ENCODE measurements at places on chromosomes 5 and 9. TPM values are rescaled to one million over a fixed set of nuclear protein-coding genes. Genes with fewer than 3 reads are reported as not detected.

DNA sequence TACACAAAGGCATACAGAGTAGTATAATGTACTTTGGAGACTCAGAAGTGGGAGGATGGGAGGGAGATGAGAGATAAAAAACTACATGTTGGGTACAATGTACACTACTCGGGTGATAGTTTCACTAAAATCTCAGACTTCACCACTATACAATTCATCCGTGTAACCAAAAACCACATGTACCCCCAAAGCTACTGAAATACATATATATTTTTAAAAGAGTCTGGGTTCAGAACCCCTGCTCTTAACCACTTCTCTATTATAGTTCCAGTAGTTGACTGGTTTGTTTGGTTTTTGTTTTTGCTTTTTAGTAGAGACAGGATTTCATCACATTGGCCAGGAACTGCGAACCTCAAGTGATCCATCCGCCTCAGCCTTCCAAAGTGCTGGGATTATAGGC lies 22.6 kb downstream of the SGTB start:
- H3K4me3 ChIP-seq, result no peak overlapping the region
- H3K4me1 ChIP-seq, result no peaks in the 10 kb centered on the region
- no peaks in the 10 kb centered on the region for H3K27me3 ChIP-seq

GRCh38 chr5:95873351-95873750 lies 50.8 kb upstream of the GLRX start:
- peaks cover 37% of the 10 kb centered on the region for H3K4me1 ChIP-seq
- no peak overlapping the region for H3K4me3 ChIP-seq
- no peaks in the 10 kb centered on the region for H3K27me3 ChIP-seq
- no peak for DNase-seq
- no peaks in the 10 kb centered on the region for H3K36me3 ChIP-seq

DNA sequence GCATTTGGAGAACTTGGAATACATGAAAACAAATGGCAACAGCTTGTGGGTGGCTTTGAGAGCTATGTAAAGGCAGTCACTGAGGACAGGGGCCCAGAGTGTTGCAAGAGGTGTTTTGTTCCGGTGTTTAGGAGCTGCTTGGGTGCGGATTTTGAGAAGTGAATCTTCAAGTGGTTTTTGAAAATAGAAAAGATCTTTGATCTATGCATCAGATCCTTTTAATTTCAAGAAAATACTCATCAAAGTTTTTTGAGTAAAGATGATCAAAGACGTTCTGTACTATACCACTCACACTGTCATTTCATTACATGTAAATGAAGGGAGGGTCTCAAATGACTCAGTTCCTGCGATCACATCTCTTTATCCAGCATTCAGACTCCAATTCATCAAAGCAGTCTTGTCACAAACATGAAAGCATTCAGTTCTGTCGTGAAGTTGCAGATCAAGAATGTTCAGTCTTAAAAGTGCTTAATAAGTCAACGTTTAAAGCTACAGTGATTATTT lies 112.5 kb downstream of the WDR41 start:
- H3K4me1 ChIP-seq, result peaks cover 31% of the 10 kb centered on the region
- peak overlapping the region; percentile 55 for H3K27ac ChIP-seq
- DNase-seq, result peak; percentile 78
- H3K4me3 ChIP-seq, result no peak overlapping the region
- peaks cover 6% of the 10 kb centered on the region for H3K27me3 ChIP-seq
- no peaks in the 10 kb centered on the region for H3K36me3 ChIP-seq

DNA sequence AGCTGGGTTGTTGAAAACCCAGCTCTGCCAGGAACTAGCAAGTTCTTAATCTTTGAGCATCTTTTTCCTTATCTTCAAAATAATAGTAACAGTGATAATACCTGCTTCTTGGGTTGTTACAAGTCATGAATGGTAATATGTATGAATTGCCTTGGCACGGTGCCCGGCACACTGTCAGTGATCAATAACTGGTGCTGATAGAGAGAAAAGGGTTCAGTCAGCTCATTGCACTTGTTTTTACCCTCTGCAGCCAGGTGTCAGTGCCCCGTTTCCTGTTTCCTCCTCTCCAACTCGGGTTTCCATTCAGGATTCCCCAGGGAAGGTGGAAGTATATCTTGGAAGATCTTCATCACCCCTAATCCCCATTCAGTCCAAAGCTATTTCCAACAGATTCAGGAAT lies 15.8 kb upstream of the NIPAL4 start:
- H3K4me1 ChIP-seq, result no peaks in the 10 kb centered on the region
- DNase-seq, result no peak
- no peaks in the 10 kb centered on the region for H3K27me3 ChIP-seq
- H3K36me3 ChIP-seq, result no peaks in the 10 kb centered on the region
- no peak overlapping the region for H3K27ac ChIP-seq

DNA sequence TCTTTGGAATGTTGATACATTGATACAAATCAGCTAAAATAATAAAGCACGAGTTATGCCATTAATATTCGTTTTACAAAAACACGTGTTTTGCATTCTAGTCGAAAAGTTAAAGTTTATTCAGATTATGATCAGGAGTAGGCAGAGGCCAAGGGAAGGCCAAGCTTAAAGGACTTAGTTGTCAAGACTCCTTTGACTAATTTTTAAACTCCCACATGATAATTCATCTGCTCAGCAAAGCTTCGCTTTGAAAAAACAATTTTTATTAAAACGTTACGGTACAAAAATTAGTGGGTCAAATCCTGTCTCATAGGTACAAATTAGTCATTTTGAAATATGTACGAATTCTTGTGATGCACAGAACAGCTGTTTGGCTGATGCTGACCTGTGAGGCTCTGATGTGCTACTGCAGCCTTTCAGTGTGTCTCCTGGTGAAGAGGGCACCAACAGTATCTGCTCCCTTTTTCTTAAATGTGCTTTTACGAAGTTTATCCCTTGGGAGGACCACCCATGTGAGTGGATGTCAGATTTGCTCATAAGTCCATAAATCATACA lies 23.0 kb upstream of the NR3C1 start:
- H3K27ac ChIP-seq, result peak overlapping the region; percentile 24
- no peaks in the 10 kb centered on the region for H3K27me3 ChIP-seq
- H3K4me1 ChIP-seq, result peaks cover 43% of the 10 kb centered on the region
- H3K4me3 ChIP-seq, result no peak overlapping the region
- peaks cover 11% of the 10 kb centered on the region for H3K36me3 ChIP-seq

DNA sequence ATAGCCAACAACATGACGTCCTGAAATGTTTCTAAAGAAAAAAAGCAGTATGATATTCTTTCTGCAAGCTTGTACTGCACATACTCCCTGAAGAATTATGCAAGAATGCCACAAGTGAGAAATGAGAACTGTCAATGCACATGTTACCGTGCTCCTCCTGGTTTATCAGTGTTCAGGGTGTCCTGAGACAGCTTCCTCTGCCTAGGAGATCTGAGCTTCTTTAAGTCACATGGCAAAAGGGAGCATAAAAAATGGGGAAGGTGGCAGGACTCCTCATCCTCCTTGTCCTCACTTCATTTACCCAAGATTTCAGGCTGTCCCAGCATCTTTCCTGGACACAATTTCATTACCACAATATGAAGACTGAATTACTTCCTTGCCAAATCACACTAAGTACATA lies 238.2 kb downstream of the GLIS3 start:
- H3K4me1 ChIP-seq, result no peaks in the 10 kb centered on the region
- peaks cover 2% of the 10 kb centered on the region for H3K36me3 ChIP-seq
- no peaks in the 10 kb centered on the region for H3K27me3 ChIP-seq
- no peak for DNase-seq
- no peak overlapping the region for H3K27ac ChIP-seq

DNA sequence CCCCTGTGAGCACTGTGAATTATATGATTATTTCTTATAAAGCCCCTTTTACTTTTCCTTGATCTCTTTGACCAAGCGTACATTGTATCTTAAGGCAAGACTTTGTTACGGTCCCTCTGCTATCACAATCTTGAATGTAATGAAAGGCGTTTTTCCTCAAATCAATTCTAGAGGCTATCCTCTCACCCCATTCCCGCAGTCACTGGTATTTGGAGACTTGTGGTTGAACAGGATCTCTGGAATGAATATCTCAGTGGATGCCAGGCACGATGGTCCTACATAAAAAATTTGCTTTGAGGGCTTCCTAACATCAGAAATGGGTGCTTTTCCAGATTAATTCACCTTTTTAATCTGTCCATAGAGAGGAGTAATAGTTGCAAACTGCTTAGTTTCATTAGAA lies 151.4 kb upstream of the PAPPA start:
- H3K4me3 ChIP-seq, result no peak overlapping the region
- H3K36me3 ChIP-seq, result no peaks in the 10 kb centered on the region
- DNase-seq, result no peak
- H3K27ac ChIP-seq, result no peak overlapping the region

DNA sequence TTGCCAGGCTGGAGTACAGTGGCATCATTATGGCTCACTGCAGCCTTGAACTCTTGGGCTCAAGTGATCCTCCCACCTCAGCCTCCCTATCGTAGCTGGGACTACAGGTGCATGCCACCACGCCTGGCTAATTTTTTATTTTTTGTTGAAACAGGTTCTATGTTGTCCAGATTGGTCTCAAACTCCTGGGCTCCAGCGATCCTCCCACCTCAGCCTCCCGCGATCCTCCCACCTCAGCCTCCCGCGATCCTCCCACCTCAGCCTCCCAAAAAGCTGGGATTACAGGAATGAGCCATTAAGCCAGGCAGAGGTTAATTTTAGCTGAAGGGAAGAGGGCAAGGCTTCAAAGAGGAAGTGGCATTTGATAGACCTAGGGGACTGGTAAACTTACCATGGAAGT lies 32.8 kb upstream of the CCNB1 start:
- no peaks in the 10 kb centered on the region for H3K4me1 ChIP-seq
- H3K36me3 ChIP-seq, result peaks cover 15% of the 10 kb centered on the region
- no peak overlapping the region for H3K27ac ChIP-seq
- H3K27me3 ChIP-seq, result no peaks in the 10 kb centered on the region

GRCh38 chr5:143801252-143801939 lies 10.6 kb upstream of the HMHB1 start:
- no peak overlapping the region for H3K4me3 ChIP-seq
- H3K36me3 ChIP-seq, result no peaks in the 10 kb centered on the region
- H3K4me1 ChIP-seq, result no peaks in the 10 kb centered on the region
- H3K27ac ChIP-seq, result no peak overlapping the region
- no peak for DNase-seq

DNA sequence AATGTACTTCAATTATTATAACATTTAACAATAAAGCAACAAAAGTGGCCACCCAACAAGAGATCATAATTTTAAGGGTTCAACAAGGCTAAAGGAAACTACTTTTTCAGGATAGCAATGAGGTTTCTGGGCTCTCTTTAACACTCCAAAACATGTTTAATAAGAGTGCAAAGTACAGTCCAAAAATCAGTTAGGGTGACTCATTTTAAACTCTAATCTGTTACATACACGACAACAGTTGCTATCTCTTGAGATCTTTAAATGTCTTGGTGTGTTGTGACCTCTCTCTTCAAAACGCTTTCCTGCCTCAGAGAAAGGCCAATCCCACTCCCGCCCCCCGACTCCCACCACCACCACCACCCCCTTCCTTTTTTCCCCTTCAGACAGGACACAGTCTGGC lies 11.5 kb downstream of the NFIB start:
- peaks cover 33% of the 10 kb centered on the region for H3K27me3 ChIP-seq
- DNase-seq, result no peak
- no peak overlapping the region for H3K4me3 ChIP-seq
- no peaks in the 10 kb centered on the region for H3K36me3 ChIP-seq
- no peak overlapping the region for H3K27ac ChIP-seq
- H3K4me1 ChIP-seq, result no peaks in the 10 kb centered on the region

GRCh38 chr5:6713274-6714225 lies at the start of gene TENT4A:
Gene TENT4A, plus strand, starts transcription at chr5:6713432. Its CDS starts 552 bp downstream, at chr5:6713984.
- peak; percentile 45 for DNase-seq
- H3K36me3 ChIP-seq, result peaks cover 26% of the 10 kb centered on the region
- no peaks in the 10 kb centered on the region for H3K27me3 ChIP-seq

GRCh38 chr9:128429513-128430086 lies 8.9 kb downstream of the CERCAM start:
- H3K36me3 ChIP-seq, result no peaks in the 10 kb centered on the region
- H3K27ac ChIP-seq, result no peak overlapping the region
- DNase-seq, result no peak
- no peaks in the 10 kb centered on the region for H3K27me3 ChIP-seq
- no peak overlapping the region for H3K4me3 ChIP-seq
- no peaks in the 10 kb centered on the region for H3K4me1 ChIP-seq

GRCh38 chr5:51034222-51034901 lies 348.9 kb upstream of the ISL1 start:
- H3K27me3 ChIP-seq, result peaks cover 4% of the 10 kb centered on the region
- no peak for DNase-seq
- no peaks in the 10 kb centered on the region for H3K4me1 ChIP-seq
- no peak overlapping the region for H3K27ac ChIP-seq
- no peaks in the 10 kb centered on the region for H3K36me3 ChIP-seq

DNA sequence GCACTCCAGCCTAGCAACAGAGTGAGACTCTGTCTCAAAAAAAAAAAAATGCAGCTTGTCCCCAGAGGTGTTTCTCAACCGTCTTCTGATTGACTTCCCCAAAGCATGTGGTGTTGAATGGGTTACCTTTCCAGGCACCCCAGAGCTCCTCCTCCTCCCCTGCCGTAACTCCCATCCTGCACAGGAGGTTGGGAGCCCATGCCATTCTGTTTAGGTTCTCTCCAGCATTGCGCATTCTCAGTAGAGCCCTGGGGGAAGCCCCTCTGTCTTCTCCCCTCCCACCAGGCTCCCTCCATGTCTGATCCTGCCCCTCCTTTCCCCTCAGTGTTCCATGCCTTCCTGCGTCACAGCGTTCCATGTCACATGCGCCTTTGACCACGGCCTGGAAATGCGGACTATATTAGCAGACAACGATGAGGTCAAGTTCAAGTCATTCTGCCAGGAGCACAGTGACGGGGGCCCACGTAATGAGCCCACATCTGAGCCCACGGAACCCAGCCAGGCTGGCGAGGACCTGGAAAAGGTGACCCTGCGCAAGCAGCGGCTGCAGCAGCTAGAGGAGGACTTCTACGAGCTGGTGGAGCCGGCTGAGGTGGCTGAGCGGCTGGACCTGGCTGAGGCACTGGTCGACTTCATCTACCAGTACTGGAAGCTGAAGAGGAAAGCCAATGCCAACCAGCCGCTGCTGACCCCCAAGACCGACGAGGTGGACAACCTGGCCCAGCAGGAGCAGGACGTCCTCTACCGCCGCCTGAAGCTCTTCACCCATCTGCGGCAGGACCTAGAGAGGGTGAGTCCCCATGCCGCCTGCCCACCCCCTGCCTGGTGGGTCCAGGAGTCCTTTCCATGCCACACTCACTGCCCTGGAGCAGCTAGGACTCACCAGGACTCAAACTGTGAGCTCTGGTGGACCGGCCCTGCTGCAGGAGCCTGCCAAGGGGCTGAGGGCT lies 40.6 kb downstream of the JADE2 start:
- DNase-seq, result no peak
- H3K27ac ChIP-seq, result no peak overlapping the region
- H3K27me3 ChIP-seq, result no peaks in the 10 kb centered on the region
- H3K36me3 ChIP-seq, result peaks cover 50% of the 10 kb centered on the region

- peak; percentile 16 for DNase-seq
- H3K4me3 ChIP-seq, result no peak overlapping the region
- no peaks in the 10 kb centered on the region for H3K36me3 ChIP-seq
- H3K4me1 ChIP-seq, result peaks cover 8% of the 10 kb centered on the region
- no peaks in the 10 kb centered on the region for H3K27me3 ChIP-seq
These were observed 281.1 kb upstream of the MAP3K1 start for GRCh38 chr5:56534102-56534829.

- H3K27ac ChIP-seq, result no peak overlapping the region
- DNase-seq, result no peak
- H3K4me3 ChIP-seq, result no peak overlapping the region
- H3K4me1 ChIP-seq, result peaks cover 42% of the 10 kb centered on the region
- H3K27me3 ChIP-seq, result no peaks in the 10 kb centered on the region
- peaks cover 41% of the 10 kb centered on the region for H3K36me3 ChIP-seq
These were observed 124.6 kb downstream of the CAMK4 start for GRCh38 chr5:111348661-111349329.

The CCDC180 gene
- total RNA-seq, result 1.3 TPM

The C9orf50 gene
- not detected for total RNA-seq

The AIF1L gene
- 1.0 TPM for total RNA-seq

The HEMGN gene
- total RNA-seq, result 1.5 TPM

The SHISAL2B gene
- total RNA-seq, result not detected

The C5orf63 gene
- total RNA-seq, result 14.2 TPM

The DBN1 gene
- 29.5 TPM for total RNA-seq

The ADAMTSL2 gene
- 0.32 TPM for total RNA-seq

Measured in activated CD4-positive, alpha-beta T cell treated with anti-CD3 and anti-CD28 coated beads for 36 hours (primary cell).